CD4-positive, alpha-beta T cell treated with Interleukin-17A for 1 hour (primary cell): ENCODE measurements at places on chromosomes 2 and 18.

GRCh38 chr18:32437100-32437834 lies 33.4 kb downstream of the GAREM1 start:
- no peak for DNase-seq

GRCh38 chr2:128282246-128282975 lies 36.3 kb downstream of the HS6ST1 start:
- no peak for DNase-seq

GRCh38 chr2:167386694-167387093 lies 498.4 kb downstream of the XIRP2 start:
- no peak for DNase-seq

DNA sequence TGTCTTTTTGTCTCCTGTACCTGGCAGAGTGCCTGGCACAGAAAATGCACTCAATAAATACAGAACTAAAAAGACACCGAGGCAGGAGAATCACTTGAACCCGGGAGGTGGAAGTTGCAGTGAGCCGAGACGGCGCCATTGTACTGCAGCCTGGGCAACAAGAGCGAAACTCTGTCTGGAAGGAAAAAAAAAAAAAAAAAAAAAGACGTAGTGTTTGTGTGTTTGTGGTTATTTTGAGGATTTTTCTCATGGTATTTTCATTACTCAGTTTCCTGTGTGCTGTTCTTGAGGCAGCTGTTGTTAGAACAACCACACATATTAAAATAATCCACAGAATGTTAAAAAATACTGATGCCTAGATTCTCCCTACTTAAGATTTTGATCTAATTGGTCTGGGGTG lies 519.2 kb upstream of the SPHKAP start:
- no peak for DNase-seq

DNA sequence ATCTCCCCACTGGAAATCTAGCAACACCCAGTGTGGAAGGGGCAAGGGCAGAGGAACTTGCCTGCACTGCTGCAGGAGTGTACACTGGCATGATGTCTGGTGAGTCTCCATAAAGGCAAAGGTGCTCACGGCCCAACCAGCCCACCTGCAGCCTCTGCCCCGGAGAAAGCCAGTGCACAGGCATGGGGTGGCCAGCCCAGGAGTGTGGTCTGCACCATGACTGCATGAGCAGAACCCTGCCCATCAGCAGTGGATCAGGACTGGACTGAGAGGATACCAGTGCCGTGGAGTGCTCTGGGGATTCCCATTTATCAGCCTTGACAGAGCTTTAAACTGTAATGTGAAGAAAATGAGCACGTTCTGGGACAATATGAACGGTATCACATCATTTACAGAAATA lies 342.6 kb upstream of the HS6ST1 start:
- no peak for DNase-seq

DNA sequence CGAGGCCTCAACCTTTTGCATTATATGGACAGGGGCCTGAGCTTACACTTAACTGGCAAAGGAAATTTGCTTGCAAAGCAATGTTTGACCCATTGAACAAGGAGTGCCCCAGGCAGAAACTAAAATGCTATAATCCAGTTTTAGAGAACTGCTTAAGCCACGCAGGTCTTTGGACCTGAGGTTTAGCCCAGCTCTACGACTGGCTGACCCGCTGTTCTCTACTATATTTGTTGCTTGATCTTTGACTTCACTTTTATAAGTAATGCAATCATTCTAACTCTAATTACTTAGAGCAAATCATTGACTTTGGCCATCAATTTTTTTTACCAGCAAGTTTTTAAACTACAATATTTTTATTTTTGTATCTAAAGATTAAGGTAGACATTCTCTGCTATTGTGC lies 268.8 kb downstream of the MREG start:
- DNase-seq = no peak

DNA sequence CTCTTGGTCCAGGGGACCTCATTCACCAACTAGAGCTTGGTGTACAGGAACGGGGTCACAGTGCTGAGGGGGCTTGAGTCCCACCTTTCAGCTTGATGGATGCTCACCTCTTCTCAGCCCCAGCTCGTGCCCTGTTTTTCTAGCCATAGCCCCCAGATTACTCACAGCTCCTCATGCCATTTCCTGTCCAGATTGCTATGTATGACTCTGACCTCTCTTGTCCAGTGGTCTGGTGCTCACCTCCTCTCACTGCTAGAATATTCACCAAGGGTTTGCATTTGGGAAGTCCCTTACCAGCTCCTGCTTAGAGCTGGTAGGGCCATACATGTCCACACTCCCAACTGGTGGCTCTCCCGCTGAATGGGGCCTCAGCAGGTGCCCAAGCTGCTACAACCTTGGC lies 5.9 kb downstream of the LBX2 start:
- DNase-seq = no peak

GRCh38 chr2:45154606-45155155 lies 145.4 kb upstream of the SIX2 start:
- no peak for DNase-seq

GRCh38 chr2:233676046-233676445 lies 4.3 kb downstream of the UGT1A9 start:
- no peak for DNase-seq

DNA sequence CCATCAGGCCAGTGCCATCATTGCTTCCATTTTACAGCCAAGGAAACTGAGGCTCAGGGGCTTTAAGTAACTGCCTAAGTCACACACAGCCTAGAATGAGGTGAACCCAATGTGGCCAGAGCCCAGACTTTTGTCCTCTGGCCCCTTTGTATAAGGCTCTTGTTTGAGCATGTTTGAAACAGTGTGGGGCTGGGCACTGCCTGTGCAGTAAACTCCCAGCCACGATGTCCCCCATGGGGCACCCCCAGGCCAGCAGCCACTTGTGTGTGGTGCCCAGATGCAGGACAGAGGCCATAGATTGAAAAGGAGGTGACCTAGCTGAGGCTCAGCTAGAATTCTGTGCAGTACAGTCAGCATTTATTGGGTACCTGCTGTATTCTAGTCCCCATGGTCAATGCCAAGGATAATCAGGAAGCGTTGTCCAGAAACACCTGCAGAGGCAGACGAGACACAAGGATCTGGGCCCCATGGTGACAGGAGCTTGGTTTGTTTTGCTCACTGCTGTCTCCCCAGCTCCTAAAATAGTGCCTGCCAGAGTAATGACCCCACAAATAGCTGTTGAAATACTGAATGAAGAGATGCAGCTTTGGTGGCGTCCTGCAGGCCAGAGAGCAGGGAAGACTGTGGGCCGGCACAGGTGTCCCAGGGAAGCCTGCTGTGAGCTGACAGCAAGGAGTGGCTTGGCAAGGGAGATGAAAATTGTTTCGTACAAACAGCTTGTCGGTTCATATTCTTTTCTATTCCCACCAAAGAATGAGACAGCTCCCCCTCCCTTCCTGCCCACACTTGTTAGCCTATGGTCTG lies 160.7 kb downstream of the LDLRAD4 start:
- no peak for DNase-seq

DNA sequence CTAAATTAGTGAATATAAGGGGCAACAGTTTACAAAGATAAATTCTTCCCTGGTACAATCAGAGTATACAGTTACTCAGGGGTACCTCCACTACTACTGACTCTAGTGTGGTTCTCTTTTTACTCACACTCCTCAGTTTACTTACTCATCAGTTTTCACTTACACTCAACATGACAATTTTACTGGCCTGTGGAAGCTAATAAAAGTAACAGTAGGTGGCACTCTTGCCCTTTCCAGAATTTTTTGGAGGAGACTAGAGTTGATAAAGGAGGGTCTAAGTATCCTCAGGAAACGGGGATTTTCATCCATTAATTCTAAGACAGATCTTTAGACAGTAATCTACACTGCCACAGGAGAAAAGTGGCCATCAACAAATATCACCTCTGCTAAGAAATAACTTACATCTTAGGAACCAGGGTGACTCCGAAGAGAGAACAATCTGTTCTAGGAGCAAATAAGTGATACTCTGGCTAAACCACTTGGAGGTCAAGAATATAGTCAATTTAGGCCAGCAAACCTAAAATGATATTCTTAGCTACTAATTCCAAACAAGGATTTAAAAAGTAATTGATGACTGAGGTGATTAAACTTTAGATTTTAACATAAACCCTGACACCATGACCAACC lies 61.3 kb downstream of the ATL2 start:
- DNase-seq = peak; percentile 64

DNA sequence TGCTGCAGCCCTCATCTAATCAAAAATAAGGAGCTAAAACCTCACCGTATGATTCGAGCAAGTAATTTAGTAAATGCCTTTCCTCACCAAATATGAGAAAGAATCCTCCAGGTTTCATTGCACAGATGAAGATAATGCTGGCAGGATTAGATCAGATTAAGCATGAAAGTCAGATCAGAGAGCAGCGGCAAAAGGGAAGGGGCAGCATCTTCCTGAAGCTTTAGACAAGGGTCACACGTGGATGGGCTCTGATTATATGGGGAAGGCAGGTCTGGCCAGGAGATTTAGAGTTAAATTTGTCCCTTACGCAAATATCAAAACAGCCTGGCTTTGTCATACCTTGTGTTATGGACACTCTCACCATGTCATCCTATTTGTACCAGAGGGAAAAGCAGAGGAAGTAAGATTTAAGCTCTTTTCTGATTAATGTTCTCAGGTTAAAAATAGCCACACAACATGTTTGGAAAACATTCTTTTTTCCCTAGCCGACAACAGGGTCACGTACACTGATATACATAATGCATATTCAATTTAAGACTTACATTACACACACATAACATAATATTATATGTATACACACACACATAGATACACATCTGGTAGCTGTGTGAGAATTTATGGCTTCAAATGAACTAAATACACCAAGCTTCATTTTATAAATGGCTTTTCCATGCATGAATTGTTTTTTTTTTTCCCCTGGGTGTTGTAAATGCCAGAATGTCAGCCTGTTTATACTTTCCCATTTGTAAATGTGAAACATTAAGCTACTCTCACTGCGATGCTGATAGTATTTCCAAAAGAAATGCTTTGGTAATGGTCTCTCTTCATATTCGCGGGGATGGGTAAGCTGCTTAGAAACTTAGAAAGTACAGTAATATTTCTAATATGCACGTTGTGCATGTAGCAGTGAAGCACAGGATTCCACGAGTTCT lies 196.3 kb upstream of the SIX3 start:
- no peak for DNase-seq

- DNase-seq = no peak
Observed at GRCh38 chr2:62425684-62426083, 80.3 kb downstream of the TMEM17 start.

- DNase-seq = no peak
Observed at GRCh38 chr18:62585274-62586150, 62.7 kb downstream of the ZCCHC2 start.

- no peak for DNase-seq
Observed at GRCh38 chr2:130836501-130837174, at the start of gene ARHGEF4. Gene ARHGEF4 (plus strand): TSS chr2:130836914. CDS start chr2:130836954, 40 bp downstream.

DNA sequence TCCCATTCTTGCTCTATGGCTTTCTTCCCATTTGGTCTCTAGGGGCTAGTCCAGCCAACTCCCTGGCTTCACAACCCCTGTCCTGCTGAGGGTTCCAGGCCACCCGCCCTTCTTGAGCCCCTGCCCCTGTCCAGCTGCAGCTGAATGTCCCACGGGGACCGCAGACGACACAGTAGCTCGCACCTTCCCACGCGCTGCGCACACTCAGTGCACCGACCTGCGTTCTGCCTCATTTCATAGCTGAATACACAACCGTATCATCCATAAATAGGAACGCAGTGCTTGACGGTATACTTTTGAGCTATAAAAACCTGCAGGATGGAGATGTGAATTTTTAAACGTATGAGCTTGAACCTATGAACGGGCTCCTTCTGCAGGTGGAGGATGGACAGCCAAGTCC lies 660.4 kb upstream of the SALL3 start:
- no peak for DNase-seq

DNA sequence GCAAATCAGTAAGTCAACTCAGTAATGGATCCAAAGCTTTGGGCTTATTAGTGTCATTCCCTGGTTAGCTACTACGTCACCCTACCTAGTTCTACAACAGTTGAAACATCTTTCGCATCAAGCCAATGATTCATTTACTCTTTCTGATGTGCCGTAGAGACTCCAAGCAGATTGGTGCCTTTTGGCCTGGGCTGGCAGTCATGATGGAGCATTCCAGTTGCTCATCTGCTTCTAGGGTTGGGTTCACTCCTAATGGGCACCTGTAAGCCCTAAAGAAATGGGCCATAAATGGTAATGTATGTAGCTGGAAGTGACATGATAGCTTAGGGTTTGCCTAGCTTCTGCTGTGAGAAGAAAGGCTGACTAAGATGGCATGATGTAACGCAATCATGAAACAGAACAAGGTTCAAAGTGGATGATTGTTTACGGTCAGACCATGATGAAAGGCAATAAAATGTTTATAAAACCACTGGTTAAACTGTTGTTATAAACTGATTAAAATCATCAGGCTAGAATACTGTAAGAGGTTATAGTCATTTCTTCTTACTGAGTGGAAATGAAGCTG lies 20.4 kb upstream of the CCL20 start:
- no peak for DNase-seq

GRCh38 chr2:156311976-156312375 lies 20.5 kb downstream of the NR4A2 start:
- no peak for DNase-seq

DNA sequence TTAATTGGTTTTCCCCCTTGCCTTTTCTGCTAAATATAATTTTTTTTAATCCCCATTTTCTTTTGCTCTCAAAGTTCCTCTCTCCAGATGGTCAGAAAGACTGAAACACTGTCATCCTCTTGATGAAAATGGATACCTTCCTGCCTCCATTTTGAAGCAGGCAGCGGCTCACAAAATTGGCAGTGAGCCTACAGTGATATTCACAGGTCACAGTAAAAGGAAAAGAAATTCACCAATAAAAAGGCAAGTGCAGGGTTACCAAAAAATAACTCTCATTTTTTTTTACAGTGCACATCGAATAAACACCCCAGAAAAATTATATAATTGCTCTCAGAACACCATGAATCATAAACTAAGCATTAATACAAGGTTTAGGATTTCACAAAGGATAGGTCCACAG lies 307.5 kb downstream of the TCF4 start:
- DNase-seq = no peak

- no peak for DNase-seq
Observed at GRCh38 chr2:65532937-65533336, 100.5 kb upstream of the SPRED2 start.

GRCh38 chr2:186848873-186849578 lies at the start of gene ZSWIM2:
Gene ZSWIM2 (minus strand): TSS chr2:186849170. CDS start chr2:186849130, 40 bp downstream.
- no peak for DNase-seq

DNA sequence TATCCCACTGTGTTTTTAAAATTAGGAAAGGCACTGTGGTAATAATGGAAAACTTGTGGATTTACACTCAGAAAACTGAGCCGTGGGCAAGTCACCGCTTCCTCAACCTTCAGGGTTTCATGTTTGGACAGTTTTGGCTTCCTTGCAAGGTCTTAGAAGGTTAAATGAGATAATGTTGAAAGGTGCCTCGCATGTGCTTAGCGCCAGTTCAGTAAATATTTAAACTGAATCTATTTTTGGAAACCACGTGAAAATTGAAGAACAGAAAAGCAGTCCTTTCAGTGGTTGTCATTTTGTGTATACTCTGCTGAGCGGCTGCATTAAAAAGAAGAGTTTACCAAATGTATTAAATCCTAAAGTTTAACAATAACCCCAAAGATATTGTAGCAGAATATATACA lies 15.2 kb upstream of the AGAP1 start:
- DNase-seq = no peak

GRCh38 chr18:42039396-42039795 lies 84.4 kb downstream of the PIK3C3 start:
- no peak for DNase-seq
